Transverse colon (tissue), 4 donors: ENCODE measurements at places on chromosomes 5 and 9. TPM values are rescaled to one million over a fixed set of nuclear protein-coding genes. Genes with fewer than 3 reads are reported as not detected.

The C5 gene
- total RNA-seq: 1.5 TPM

The SLC36A2 gene
- not detected for total RNA-seq

The ARID3C gene
- total RNA-seq: not detected

The S1PR3 gene
- 10.9 TPM for total RNA-seq

The GRM6 gene
- total RNA-seq: not detected

The LOX gene
- total RNA-seq: 8.4 TPM

DNA sequence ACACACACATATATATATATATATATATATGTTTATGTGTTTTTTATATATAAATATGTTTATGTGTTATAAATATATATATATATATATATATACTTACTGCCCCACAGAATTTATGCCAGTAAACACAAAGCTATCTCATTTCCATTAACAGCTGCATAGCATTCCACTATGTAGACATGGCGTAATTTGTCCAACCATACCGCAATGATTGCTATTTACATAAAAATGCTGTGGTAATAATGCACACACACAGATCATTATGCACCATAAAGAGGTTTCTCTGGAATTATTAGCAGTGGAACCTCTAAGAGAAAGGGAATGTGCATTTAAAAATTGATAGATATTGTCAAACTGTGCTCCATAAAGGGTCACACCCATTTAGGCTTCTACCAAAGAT, 150.1 kb downstream of the CEP120 start:
- no peak for DNase-seq

DNA sequence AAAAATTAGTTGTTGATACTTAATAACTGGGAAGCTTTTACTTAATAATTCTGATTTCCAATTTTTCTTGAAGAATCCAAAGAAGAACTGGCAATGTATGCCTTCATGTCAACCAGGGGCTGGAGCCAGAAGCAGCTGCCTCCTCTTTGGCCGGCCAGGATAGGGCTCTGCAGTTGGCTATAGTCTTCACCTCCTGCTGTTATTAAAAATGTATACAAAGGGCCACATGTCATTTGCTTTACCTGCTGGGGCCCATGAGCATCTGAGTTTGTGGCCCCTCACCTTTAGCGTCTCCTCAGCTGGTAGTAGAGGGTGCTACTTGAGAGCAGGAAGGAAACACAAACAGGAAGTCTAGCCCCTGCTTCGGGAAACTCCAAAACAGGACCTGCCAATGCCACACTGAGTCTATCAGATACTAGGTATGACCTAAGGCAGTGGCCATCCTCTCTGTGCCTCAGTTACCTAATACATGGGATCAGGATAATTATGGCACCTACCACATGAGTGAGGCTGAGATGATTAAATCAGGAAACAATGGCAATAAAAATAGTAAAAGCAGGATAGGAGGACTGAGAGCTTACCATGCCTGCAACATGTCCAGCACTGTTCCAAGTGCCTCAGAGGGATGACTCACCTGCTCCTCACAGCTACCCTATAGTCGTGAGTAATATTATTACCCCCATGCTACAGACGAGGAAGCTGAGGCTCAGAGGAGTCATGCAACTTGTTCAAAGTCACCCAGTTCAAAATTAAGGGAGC, 21.3 kb downstream of the CCDC69 start:
- DNase-seq: no peak

DNA sequence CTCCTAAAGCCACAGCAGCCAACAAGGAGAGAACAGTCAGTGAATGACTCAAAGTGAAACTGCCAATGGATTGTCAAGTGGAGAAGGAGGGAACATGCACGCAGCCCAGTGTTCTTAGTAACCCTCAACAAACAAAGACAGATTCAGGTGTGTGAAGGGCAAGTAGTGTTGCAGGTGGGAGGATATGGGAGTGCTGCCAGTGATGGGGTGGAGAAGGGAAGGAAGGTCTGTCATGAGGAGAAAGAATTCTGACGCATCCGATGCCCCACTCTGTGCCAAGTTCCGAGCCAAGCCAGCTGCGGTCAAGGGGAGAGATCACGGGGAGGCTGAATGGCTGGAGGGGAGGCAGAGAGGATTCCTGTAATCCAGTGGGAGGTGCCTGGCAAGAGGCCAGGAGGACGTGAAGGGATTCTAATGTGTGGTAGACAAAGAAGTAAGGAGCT, 56.5 kb downstream of the CAST start:
- peak; percentile 29 for DNase-seq

GRCh38 chr9:123299558-123300126, 31.3 kb upstream of the STRBP start:
- DNase-seq: no peak

GRCh38 chr9:13651969-13652663, 372.6 kb upstream of the MPDZ start:
- no peak for DNase-seq

DNA sequence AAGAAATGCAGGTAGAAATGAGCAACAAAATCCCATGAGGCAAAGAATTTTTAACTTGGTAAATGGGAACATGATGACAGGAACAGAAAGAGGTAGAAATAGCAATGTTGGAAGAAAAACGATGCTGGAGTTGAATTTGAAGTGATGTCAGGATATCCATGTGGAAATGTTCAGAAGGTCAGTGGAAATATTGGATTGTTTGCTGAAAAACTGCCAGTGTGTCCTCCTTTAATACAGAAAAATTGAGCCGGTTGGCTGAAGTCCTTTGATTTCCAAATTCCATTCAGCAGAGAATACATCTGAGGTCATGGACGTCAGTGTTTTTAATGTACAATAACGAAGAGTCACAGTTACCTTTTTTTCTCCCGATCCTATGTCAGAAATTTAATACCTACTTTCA, 110.0 kb upstream of the DMAC1 start:
- DNase-seq: no peak
